ENCODE measurements at places on chromosomes 4 and X.

GRCh38 chr4:183409483-183409882, 35.0 kb upstream of the CDKN2AIP start:
- no peak for DNase-seq

- DNase-seq = no peak
Observed at GRCh38 chr4:59597536-59598329, 1602.4 kb upstream of the ADGRL3 start.

DNA sequence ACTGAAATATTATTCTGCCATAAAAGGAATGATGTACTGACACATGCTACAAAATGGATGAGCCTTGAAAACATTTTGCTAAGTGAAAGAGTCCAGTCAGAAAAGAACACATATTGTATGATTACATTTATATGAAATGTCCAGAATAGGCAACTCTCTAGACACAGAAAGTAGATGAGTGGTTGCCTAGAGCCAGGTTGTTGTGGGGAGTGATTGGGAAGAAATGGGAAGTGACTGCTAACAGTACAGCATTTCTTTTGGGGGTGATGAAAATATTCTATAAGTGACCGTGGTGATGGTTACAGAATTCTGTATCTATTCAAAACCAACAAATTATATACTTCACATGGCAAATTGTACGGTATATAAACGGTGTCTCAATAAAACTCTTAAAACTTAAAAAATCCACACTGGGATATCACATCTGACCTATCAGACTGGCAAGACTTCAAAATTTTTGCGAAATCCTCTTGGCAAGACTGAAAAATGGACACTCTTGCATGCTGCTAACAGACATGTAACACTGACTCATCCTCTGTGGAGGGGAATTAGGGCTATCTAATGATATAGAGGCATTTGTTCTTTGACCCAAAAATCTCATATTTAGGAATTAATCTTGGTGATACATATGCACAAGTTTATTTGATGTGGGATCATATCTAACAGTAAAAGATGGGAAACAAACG, 71.8 kb downstream of the FAM13A start:
- no peak for DNase-seq

- DNase-seq = no peak
Observed at GRCh38 chr4:95084584-95084983, 326.8 kb downstream of the BMPR1B start.

Measured in prostate gland (tissue), 2 donors.